ENCODE measurements at places on chromosomes 11 and 22.

- DNase-seq, result no peak
Measured at GRCh38 chr22:35140879-35141745, 75.2 kb downstream of the ISX start.

- peak; percentile 77 for DNase-seq
Measured at GRCh38 chr11:27216270-27217149, 146.5 kb downstream of the CCDC34 start.

GRCh38 chr11:1750840-1751530 is 590 bp upstream of the IFITM10 start:
- peak; percentile 26 for DNase-seq

- DNase-seq, result peak; percentile 10
Measured at GRCh38 chr11:1399386-1400316, 9.9 kb downstream of the BRSK2 start.

DNA sequence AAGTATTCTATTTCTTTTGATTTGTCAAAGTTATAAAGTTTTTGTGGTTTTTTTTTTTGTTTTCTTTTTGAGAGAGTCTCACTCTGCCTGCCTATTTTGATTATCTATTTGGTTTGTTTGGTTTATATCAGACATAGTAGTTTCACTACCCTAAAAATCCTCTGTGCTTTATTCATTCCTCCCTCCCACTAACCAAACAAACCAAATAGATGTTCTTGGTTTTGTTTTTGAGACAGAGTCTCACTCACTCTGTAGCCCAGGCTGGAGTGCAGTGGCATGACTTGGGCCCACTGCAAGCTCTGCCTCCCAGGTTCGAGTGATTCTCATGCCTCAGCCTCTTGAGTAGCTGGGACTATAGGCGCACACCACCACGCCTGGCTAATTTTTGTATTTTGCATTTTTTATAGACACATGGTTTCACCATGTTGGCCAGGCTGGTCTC is 67.9 kb downstream of the ENTHD1 start:
- DNase-seq, result no peak

GRCh38 chr22:47957649-47958048 is 1195.2 kb downstream of the TBC1D22A start:
- DNase-seq, result no peak

Data from left cardiac atrium (tissue), 4 donors.